H54 (cell line): ENCODE measurements at places on chromosomes 3 and 15.

GRCh38 chr15:48478581-48478980 lies 147.4 kb downstream of the DUT start:
- no peak for DNase-seq

DNA sequence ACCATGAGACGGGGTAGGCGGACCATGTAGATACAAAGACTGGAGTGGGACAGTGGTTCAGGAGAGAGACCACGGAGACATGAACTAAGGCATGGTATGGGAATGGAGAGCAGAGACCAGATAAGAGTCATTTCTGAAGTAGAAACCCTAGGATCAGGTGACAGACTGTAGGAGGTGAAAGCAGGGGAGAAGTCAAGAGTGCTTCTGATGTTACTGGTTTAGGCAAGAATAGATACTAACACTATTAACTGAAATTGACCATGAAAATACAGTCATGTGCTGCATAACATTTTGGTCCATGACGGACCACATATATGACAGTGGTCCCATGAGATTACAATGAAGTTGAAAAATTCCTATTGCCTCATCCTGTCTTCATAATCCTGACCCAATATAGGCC lies 41.7 kb downstream of the RASGRP1 start:
- no peak for DNase-seq

DNA sequence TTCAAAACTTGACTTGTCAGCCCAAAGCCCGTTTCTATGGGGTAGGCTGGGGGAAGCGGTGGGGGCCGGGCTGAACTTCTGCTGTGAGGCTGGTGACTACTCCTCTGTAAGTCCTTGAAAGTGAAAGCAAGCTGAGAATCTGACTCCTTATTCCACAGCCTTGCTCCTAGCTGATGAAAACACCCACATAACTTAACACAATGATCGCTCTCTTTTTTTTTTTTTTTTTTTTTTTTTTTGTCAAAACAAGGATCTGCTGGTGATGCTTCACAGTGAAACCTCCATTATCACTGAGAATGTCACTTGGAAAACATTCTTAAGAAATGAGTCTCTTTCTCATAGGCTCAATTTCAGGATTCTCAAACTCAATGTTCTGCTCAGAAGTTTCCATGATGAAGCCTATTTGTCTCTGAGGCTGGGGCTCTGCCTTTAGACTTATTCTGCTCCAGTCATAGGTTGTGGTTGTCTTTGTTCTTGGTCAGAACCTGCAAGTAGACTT lies 31.4 kb upstream of the TKT start:
- DNase-seq, result no peak

DNA sequence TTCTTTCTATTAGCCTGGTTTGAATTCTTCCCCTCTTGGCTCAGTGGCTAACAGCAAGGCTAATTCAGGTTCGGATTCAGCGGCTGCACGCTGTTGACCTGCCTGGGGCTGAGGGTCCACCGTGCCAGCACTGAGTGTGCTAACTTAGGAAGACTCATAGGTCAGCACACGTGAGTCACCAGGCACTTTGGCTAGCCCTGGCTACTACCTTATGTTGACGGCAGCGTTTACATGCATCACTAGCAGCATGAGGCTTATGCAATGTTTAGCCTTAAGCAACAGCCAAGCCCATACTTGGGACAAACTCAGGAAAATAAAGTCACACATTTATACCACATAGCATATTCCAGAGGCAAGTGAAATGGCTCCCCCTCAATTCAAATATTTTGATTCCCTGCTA lies 137.7 kb downstream of the RAB11A start:
- no peak for DNase-seq

DNA sequence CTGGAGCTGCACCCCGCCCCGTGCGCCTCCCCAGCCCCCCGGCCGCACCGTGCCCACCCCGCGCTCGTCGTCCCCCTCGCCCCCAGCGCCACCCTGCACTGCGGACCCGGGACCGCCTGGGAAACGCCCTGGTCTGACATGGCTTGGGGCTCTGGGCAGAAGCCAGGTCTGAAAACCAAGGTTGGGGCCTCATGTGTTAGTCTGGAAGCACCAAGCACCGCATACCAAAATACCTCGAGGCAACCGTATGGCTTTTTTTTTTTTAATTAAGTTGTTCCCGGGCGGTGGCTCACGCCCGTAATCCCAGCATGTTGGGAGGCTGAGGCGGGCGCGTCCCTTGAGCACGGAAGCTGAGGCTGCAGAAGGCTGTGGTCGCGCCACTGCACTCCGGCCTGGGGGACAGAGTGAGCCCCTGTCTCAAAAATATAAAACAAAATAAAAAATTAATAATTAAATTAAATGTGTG lies 91.5 kb upstream of the CHD2 start:
- no peak for DNase-seq

GRCh38 chr3:124786511-124787241 lies 56.4 kb downstream of the UMPS start:
- DNase-seq, result no peak

GRCh38 chr3:171250444-171250843 lies 209.8 kb downstream of the TNIK start:
- no peak for DNase-seq

GRCh38 chr3:70982700-70983140 lies 600.8 kb downstream of the FOXP1 start:
- peak; percentile 40 for DNase-seq

DNA sequence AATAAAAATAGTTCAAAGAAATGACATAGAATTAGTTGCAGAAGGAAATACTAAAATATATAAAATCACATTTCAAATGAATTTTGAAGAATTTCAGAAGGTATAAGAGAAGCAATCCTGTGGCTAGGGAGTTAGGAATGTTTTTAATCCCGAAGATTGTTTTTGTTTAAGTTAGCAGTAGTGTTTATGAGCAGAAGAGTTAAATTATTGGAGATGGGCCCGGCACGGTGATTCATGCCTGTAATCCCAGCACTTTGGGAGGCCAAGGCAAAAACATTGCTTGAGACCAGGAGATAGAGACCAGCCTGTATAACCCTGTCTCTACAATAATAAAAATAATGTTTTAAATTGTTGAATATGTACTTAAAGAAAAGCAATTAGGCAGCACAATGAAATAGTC lies 432.5 kb downstream of the MFSD1 start:
- no peak for DNase-seq

GRCh38 chr3:125137358-125138033 lies 75.1 kb downstream of the SLC12A8 start:
- DNase-seq, result peak; percentile 96

GRCh38 chr15:70064441-70064840 lies 33.3 kb downstream of the TLE3 start:
- DNase-seq, result no peak

GRCh38 chr3:151962912-151963311 lies 89.5 kb downstream of the SUCNR1 start:
- no peak for DNase-seq

DNA sequence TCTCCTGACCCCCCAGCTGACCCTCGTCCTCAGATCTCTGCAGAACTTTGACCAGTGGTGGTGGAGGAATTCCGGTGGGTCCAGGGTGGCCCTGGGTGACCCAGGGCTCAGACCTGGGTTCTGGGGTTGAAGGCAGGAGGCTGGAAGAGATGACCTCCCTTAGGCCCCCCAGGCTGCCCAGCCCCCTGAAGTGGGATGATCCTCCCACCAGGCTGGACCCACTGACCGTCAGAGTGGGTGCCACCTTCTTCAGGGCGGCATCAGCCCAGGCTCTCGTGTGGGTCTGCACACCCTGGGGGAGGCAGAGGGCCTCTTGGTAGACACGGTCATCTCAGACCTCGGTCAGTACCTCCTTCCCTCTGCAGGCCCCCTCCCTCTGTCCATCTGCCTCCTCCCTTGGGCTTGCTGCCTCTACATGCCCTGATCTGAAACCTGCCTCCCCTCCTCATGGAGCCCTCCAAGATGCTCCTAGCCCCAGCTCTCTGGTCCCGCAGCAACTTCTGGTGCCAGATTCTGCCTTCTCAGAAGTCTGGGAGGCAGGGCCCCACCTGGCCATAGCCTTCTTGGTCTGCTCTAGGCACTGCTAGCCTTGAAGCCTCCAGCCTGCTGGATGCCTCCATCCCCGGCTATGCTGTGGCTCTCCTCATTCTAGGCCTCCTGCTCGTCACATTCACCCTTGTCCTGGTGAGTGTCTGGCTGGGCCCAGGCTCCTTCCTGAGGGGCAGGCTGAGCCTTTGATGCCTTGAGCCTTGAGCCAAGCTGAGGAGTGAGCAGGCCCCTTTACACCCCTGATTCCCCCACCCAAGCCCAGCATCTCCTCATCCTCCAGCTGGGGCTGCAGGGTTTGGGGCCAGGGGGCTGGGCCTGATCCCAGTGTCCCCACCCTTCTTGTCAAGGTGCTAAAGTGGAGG lies 49.1 kb upstream of the CSPG4 start:
- no peak for DNase-seq

- no peak for DNase-seq
These were observed 118.4 kb upstream of the GPR149 start for GRCh38 chr3:154548341-154548740.

GRCh38 chr3:55988905-55989304 lies 479.4 kb downstream of the ERC2 start:
- DNase-seq, result no peak

- DNase-seq, result peak; percentile 44
These were observed at the start of gene MAP2K5 for GRCh38 chr15:67542420-67543347. MAP2K5 (plus strand) TSS chr15:67542703; CDS start chr15:67543336, 633 bp downstream.

DNA sequence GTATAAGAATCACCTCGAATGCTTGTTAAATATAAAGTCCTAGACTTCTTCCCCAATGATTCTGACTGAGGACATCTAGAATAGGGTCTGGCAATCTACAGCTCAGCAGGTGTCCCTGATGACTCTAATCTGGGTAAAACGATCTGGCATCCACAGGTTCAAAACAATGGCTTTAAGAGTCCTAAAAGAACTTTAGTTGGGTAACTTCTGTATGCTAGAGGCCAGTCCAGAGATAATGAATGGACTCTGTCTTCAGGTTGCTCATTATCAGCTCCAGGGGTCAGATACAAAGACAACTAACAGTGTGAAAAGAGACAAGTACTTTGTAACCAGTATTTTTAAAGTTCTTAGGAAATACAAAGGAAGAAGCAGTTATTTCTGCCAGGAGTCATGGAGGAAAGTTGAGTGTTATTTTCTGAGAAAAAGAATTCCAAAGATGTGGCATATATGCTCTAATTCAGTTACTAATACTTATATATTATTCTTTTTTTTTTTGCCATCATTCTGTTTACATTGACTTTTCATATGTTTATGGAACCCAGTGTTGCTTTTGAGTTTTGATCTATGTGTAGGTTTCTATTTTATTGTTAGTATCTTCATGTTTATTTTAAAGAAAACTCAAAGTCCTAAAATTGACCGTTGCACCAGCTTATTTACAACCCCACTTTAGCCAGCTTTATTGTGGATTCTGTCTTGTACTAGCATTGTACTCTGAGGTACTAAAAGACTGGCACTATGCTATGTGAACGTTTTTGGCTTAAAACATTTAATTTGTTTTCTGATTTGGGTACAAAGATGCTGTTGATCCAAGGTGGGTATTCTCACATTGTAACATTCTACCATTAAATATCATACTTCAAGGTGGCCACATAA lies 3.1 kb upstream of the GPR15 start:
- no peak for DNase-seq

GRCh38 chr3:180040966-180041365 lies 4.2 kb upstream of the PEX5L start:
- no peak for DNase-seq

GRCh38 chr3:31364188-31364587 lies 168.5 kb upstream of the STT3B start:
- DNase-seq, result no peak

- DNase-seq, result no peak
These were observed 1.4 kb downstream of the MBNL1 start for GRCh38 chr3:152269831-152270734.

GRCh38 chr3:140695361-140696061 lies 17.6 kb downstream of the TRIM42 start:
- no peak for DNase-seq

DNA sequence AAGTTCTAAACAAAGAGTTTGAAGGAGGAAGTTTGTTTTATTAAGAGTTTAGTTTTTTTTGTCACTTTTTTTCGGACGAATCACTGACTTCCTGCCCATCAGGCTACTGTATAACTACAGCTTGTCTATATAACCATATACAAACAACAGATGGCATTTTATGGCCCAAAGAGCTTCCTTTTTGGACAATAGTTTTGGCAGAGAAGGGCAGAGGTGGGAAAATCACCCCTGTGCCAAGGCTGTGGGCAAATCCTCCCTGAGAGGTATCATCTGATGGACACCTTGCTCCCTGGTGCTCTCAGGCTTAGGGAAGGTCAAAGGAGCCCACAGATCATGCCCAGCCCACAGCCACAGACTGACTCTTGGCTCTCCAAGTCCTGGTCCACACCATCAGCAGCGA lies 113.4 kb downstream of the OXNAD1 start:
- DNase-seq, result no peak

- DNase-seq, result no peak
These were observed 72.7 kb downstream of the HMG20A start for GRCh38 chr15:77493324-77493907.

- DNase-seq, result no peak
These were observed 15.7 kb downstream of the RAB43 start for GRCh38 chr3:129105862-129106261.

- no peak for DNase-seq
These were observed 1.2 kb upstream of the BAHD1 start for GRCh38 chr15:40439461-40439959.

GRCh38 chr3:65412588-65412987 lies 626.1 kb downstream of the MAGI1 start:
- DNase-seq, result no peak

DNA sequence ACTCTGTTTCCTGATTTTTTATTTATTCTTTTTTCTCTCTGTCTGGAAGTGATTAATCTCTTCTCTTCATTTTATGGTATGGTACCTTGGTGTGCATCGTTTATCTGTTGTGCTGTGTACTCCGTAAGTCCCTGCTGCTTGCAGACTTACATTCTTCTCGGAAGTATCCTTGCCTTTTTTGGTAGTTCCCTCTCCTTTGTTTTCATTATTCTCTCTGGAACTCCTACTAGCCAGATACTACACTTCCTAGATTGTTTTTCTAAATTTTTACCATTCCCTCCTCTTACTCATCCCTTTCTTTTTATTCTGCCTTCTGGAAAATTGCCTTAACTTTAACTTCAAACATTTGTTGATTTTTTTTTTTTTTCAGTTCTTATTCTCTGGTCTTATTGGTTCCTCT lies 27.2 kb downstream of the PIK3CA start:
- DNase-seq, result no peak
